ENCODE measurements at places on chromosomes 1 and 21. TPM values are rescaled to one million over a fixed set of nuclear protein-coding genes. Genes with fewer than 3 reads are reported as not detected.

The GAS5 gene
- 511 TPM for total RNA-seq

The AIDA gene
- total RNA-seq = 54.1 TPM

The GUCA2A gene
- not detected for total RNA-seq

The ARHGAP29 gene
- total RNA-seq = not detected

The NTRK1 gene
- total RNA-seq = 0.91 TPM

The TEX35 gene
- total RNA-seq = not detected
